ENCODE measurements at places on chromosomes 6 and 20. TPM values are rescaled to one million over a fixed set of nuclear protein-coding genes. Genes with fewer than 3 reads are reported as not detected.

Gene ABT1
- 49.5 TPM for polyA plus RNA-seq

Gene SLC13A3
- polyA plus RNA-seq: not detected

Gene BTN1A1
- polyA plus RNA-seq: 0.19 TPM

Gene MRPS18A
- polyA plus RNA-seq: 83.9 TPM

Gene SNX3
- polyA plus RNA-seq: 660 TPM

Gene TSBP1
- polyA plus RNA-seq: not detected

Gene HTR1E
- polyA plus RNA-seq: not detected

Gene STX11
- 2.8 TPM for polyA plus RNA-seq

Gene TSPO2
- polyA plus RNA-seq: not detected

Gene SIRPB1
- 2.0 TPM for polyA plus RNA-seq

Gene PRL
- polyA plus RNA-seq: not detected

Gene OR2J3
- polyA plus RNA-seq: not detected

Gene GNAS-AS1
- polyA plus RNA-seq: not detected

Gene CALHM4
- not detected for polyA plus RNA-seq

Gene FOXA2
- polyA plus RNA-seq: not detected

Gene ZNF512B
- not detected for polyA plus RNA-seq

Gene RALGAPA2
- polyA plus RNA-seq: 4.8 TPM

Gene LINC00237
- not detected for polyA plus RNA-seq

Gene UST
- polyA plus RNA-seq: 7.2 TPM

Gene PRR18
- polyA plus RNA-seq: not detected

Gene FAM83C
- not detected for polyA plus RNA-seq

Gene MAP3K7
- polyA plus RNA-seq: 22.0 TPM

Gene EEF1A2
- 0.21 TPM for polyA plus RNA-seq

Gene MARCKS
- polyA plus RNA-seq: 7.7 TPM

Gene FHL5
- polyA plus RNA-seq: not detected

Gene LAMP5
- polyA plus RNA-seq: 0.96 TPM

Gene PHACTR3
- polyA plus RNA-seq: not detected

Gene FAM83D
- 0.26 TPM for polyA plus RNA-seq

Gene RNF39
- polyA plus RNA-seq: 0.14 TPM

Gene MLN
- not detected for polyA plus RNA-seq

Gene LTB
- 1,948 TPM for polyA plus RNA-seq

Gene FAM209A
- 0.62 TPM for polyA plus RNA-seq

Gene SIRPB2
- not detected for polyA plus RNA-seq

Gene SRSF12
- polyA plus RNA-seq: 0.68 TPM

Gene CHD6
- 82.8 TPM for polyA plus RNA-seq

Gene C20orf202
- 0.41 TPM for polyA plus RNA-seq

Gene PRKN
- polyA plus RNA-seq: 2.8 TPM

Gene MTFR2
- polyA plus RNA-seq: 0.25 TPM

Gene ENPP3
- polyA plus RNA-seq: not detected

Gene CD93
- 0.16 TPM for polyA plus RNA-seq

Gene NCR2
- not detected for polyA plus RNA-seq

Gene CST4
- not detected for polyA plus RNA-seq

Gene CCN2
- 2.3 TPM for polyA plus RNA-seq

Gene PLEKHG1
- 82.2 TPM for polyA plus RNA-seq

Gene MAPK13
- 76.5 TPM for polyA plus RNA-seq

Gene TNFRSF6B
- polyA plus RNA-seq: not detected

Gene ADGRF4
- polyA plus RNA-seq: not detected
